ENCODE measurements at places on chromosomes 7 and 10.

DNA sequence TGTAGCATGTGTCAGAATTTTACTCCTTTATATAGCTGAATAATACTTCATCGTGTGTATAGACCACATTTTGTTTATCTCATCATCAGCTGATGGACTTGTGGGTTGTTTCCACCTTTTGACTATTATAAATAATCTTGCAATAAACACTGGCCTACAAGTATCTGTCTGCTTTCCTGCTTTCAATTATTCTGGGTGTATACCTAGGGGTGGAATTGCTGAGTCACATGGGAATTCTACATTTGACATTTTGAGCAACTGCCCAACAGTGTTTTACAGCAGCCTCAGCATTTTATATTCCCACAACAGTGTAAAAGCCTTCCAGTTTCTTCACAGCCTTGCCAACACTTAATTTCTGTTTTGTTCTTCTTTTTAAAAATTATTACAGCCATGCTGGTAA is 200.3 kb upstream of the PRSS1 start:
- DNase-seq: peak; percentile 54

- no peak for DNase-seq
These were observed 1.3 kb upstream of the SORCS3 start for GRCh38 chr10:104639590-104640338.

- DNase-seq: no peak
These were observed 200.9 kb upstream of the TBX20 start for GRCh38 chr7:35454575-35455385.

- no peak for DNase-seq
These were observed 456 bp upstream of the DLD start for GRCh38 chr7:107890493-107890961.

DNA sequence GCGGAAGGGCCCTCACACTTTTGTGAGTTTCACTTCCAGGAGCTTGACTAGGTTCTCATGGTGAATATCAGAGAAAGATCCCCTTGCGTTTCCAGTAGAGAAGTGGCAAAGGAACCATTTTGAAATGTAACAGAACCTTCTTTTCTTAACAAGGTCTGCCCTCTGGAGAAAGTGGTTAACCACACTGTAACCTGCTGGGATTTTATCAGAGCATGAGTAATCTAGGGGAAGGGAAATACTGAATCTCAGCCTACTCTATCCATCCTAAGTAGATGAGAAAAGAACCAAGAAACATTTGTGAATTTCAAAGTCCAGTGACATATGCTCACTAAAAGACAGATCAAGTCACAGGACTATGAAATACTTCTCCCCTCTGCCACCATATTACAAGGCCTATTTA is 235.5 kb downstream of the ZEB1 start:
- peak; percentile 60 for DNase-seq

DNA sequence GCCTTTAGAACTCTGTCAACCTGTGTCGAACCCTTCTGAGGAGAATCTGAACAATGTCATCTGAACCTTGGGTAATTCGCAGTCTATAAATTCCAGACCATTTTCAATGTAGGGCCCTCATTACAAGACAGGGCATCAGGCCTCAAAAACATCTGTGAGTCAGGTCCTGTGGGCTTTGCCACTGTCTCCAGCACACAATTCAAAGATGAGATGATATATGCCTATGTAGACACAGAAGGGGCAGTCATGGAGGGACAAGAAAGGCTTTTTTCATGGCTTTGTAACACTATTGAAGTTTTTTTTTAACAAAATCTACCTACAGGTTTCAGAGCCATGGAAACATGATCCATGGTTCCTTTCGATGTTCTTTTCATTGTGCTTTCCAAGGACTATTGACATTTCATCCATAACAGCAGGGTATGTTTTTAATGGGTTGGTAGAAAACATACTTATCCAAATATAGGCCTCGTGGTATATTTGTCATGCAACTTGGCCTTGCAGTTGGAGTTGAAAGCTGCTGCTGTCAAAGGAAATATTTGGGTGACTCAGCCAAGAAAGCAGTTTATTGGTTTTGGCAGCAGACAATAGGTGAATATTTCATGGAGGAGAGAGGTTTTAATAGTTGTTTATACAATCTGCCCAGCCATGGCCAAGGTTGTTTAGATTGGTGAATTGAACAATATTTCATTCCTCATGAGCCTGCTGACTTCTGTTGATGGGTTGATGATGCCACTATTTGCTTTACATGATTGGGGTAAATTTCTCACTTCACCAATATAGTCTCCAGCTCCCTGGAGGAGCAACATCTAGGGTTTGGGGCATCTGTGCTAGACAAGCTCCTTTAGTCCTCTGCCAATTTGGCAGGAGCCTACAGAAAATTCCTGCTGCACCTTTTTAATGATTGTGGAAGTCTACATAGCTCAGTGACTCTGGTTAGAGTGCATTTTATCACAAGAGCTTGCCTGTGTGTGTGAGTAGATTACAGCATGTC is 158.4 kb upstream of the TMEM72 start:
- peak; percentile 93 for DNase-seq

DNA sequence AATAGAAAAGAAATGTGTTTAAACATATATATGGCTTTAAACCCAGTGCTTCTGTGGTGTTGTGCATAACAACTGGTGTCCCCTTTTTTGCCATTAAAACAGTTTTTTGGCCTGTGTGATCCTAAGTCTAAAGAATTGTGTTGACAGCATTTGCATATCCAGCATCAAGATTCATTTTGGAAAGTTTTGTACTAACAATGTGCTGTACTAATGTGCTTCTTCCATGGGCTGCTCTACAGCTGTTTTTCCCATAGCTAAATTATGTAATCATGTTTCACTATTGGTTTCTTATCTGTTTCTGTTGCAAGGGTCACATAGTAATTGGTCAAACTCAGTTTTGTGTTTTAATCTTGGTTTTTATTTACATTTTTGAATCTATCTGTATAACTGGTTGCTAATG is 5.5 kb downstream of the CNNM2 start:
- no peak for DNase-seq

DNA sequence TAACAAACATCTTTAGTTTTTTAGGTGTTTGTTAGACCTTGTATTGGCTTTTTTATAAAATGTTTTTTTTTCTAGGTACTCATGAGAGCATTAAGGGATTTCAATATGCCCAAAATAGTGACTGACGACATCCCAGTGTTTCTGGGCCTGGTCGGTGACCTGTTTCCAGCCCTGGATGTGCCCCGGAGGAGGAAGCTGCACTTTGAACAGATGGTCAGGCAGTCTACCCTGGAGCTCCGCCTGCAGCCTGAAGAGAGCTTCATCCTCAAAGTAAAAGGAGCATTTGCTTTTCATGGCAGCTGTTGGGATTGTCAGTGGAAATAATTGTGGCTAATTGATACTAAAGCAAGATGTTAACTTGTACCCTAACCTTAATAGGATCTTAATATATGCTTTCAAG is 161.5 kb downstream of the DNAH11 start:
- DNase-seq: no peak

DNA sequence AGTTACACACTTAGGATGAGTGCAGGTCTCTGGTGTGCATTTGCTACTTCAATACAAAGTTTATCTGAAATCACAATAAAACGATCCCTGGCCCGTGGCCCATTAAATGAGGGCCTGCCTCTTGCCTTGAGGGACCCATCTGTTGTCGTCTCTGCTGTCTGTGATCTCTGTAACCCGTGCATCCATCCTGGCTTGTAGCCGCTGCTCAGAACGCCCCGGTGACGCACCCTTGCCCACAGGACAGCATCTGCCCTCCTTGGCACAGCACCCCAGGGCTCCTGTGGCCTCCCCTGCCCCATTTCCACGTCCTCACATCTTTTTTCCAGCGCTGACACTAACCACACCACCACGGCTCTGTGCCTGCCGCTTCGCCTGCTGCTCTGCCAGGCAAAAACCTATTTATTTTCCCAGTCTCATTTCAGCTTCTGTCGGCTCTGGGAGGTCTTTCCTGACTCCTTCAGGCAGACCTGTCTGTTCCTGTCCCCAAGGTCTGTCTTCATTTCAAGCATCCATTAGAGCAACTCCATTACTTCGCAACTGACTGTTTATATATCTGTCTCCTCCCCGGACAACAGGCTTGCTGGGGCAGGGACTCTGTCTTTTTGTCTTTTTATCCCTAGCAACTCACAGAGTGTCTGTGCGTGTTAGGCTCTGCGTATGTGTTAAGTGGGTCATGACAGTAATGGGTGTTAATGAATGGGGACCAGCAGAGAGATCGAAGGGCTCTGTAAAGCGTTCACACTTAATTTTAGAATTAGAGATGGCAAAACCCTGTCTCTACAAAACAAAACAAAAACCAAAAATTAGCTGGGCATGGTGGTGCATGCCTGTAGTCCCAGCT is 16.4 kb downstream of the CARD11 start:
- peak; percentile 3 for DNase-seq

- no peak for DNase-seq
These were observed 72.6 kb downstream of the MYL10 start for GRCh38 chr7:101556453-101556968.

DNA sequence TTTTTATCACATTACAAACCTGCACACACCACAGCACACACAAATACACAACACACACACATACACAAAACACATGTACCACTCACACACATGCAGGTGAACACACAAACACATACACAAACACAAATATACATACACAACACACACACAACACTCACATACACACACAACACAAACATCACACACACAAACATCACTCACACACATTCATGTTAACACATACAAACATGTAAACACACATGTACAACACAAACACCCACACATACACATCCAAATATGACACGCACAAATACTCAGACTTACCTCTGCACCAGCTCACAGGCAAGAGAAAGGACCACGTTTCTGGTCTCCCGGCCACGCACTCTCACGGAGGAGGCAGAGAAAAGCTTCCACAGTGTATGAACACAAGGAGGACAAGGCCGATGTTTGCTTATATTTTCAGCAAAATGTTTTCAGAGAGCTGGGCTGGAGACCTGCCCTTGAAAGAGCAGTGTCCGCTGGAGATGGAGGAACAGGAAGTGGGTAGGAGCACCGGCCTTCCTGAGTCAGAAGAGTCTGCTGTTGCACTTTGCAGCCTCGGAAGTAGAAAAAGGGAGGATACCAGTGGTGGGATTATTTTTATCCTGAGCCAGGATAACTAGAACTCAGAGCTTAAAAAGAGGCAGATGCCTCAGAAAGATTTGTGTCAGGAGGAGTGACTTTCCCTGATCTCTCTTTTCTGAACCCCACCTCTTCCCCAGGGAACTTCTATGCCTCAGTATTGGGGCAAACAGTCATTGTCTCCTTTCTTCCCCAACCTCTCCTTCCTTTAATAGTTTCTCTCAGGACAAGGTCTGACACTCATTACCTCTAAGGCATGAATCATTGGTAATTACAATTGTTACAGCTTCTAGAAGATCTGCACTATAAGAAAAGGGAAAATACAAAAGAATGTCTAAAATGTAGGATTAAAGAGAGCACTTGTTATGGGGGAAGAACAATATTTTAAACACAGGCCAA is at the start of gene GIMAP6:
GIMAP6 (minus strand) TSS at position 520 of the 999 bp plus-strand sequence. CDS start 2,243 bp downstream, outside the sequence.
- DNase-seq: no peak

DNA sequence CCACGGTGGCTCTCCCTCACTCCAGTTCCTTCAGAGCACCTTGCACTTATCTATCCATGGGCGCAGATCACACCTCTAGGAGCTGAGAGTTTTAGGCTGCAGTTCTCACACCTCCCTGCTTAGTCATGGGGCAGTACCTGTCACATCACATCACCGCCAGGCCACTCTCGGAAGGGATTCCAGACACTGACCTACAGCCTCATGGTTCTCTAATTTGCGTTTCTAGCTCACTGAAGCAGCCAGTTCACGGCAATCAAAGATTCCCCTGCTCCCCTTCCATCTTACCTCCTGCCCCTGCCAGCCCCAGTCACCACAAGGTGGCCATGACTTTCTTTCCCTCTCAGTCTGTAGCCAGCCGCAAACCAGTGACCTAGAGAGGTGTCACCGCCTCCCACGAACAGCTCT is 34.2 kb downstream of the ADRB1 start:
- DNase-seq: no peak

DNA sequence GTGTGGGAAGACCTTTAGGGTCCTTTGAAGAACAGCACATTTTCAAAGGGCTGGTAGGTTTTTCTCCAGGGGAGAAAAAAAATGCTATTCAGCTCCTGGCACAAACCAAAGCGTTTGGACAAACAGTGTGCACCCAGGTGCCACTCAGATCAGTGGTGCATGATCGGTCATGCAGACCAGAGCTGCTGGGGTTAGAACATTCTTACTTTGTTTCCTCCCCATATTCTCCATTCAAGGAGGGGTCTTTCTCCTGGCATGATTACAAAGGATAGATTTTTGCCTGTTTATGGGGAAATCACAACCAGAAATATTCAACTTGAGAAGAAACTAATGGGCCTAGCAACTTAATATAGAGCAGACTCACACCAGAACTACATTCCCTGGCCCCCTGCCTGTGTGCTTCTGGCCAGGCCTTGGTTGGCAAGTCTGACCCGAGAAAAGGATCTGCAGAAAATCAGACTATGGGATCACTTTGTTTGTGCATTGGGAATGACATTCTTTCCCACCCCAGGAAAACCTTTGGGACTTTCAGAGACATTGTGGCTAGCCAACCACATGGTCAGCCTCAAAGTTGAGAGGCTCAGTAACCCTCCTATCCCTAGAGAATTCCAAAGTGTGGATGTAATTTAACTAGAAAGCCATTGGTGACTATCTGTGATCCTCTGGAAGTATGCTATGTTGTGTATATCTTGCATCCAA is 82.3 kb upstream of the FGL2 start:
- no peak for DNase-seq

DNA sequence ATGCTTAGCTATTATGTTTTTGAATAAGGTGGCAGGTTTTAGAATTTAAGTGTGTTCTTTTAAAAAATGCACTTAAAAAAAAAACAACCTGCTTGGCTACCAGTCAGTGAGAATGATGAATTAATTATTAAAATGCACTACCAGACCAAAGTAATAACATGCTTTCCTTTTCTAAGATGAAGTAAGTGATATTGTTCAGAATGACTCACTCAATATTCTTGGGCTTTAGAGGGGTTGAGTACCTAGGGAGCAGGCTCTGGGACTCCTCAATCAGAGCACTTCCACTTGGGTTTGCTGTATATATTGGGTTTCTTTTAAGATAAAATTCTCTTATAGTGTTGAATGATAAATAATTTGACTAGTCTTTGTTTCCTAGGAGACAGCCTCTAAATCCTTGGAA is 8.6 kb downstream of the STAM start:
- DNase-seq: peak; percentile 44

DNA sequence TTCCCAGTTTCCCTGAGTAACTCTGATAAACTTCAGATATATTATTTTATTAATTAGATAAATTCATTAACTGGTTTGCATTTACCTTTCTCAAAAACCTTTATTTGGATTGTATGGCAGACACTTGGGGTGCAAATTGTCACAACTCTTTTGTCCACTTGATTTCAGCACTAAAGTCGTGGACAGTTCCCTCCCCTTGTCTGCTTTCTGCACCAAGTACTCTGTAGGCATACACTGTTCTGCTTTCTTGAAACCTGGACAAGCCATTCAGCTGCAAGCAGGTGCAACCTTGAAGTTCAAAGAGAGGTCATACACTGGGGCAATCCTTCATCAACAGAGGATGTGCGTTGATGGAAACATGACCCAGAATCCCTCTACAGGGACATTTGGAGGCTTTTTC is 162.9 kb downstream of the ARL5B start:
- DNase-seq: peak; percentile 10

GRCh38 chr10:6144406-6145165 is 55.8 kb downstream of the RBM17 start:
- DNase-seq: peak; percentile 92

Data from GM23248 (cell line).